Activated T-helper 17 cell treated with anti-CD3 and anti-CD28 coated beads, Interleukin-2, amount 50 U/mL, for 72 hours (primary cell): ENCODE measurements at places on chromosomes 3 and 15. TPM values are rescaled to one million over a fixed set of nuclear protein-coding genes. Genes with fewer than 3 reads are reported as not detected.

The ISLR gene
- not detected for total RNA-seq

The CEP63 gene
- total RNA-seq: 17.0 TPM

The MNS1 gene
- not detected for total RNA-seq

The DPH3 gene
- total RNA-seq: 10.0 TPM

The CCDC50 gene
- total RNA-seq: 14.6 TPM

The PIF1 gene
- 44.4 TPM for total RNA-seq

The SEMA3G gene
- 0.08 TPM for total RNA-seq

DNA sequence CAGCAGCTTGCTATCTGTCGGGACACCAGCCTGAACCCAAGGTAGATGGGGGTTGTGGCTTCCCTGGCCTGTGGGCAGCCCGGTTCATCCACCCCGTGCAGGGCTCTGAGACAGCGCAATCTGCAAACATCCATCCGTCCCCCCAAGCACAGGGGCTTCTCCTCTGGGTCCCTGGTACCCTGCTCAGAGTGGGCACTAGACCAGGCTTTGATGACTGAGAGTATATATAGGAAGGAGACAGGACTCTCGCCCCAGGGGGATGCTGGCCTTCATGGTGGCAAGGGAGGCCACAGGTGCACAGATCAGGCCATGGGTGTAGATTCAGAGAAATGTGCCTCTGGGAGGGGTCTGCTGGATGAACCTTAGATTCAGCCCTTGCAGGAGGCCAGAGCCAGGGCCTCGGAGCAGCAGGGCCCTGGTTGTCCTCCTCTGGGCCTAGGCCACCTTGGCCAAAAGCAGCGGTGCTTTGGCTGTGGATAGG, 40.3 kb downstream of the CFAP100 start:
- no peak for ATAC-seq

DNA sequence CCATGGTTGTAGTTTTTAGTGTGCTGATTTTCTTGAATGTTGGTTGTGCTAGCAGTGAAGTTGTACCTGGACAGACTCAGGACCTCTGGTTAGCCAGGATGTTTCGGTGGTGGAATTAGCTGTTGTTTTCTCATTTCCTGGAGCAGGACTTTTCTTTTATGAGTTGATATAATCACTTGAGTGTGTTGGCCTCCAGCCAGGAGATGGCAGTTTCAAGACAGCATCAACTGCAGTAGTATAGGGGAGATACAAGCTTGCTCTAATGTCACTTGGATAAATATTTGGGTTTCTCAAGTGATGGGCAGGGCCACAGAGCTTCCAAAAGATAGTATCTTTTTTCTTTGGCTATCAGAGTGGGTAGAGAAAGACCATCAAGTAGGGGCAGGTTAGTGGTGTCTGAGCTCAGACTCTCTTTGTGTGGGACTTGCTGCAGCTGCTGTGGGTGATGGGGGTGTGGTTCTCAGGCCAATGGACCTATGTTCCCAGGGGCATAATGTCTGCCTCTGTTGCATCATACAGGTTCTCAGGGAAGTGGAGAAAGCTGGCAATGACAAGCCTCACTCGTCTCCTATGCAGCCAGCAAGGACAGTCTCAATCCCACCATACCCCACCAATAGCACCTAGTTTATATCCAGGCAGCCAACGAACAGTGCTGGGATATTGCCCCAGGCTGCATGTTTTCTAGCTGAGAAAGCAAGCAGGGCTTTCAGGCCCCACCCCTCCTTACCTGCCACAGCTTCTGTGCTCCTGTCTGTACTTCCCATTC, 14.6 kb upstream of the OR5K2 start:
- no peak for ATAC-seq

DNA sequence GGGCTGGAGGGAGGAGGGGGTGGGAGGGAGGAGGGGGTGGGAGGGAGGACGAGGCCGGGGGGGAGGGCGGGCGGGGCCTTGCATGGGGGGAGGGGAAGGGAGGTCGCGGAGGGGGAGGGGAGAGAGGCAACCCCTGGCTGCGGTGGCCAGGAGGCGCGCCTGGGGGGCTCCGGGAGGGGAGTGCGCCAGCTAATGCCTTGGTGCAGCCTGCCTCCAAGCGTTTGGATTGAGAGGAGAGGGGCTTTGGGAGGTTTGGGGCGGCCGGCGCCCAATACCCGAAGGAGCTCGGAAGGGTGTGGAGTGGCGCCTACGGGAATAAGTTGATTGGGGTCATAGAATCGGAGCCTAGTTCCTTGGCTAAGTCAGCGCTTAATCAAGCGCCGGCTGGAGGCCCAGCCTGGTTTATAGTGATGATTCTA, 557 bp downstream of the TFG start:
- no peak for ATAC-seq

DNA sequence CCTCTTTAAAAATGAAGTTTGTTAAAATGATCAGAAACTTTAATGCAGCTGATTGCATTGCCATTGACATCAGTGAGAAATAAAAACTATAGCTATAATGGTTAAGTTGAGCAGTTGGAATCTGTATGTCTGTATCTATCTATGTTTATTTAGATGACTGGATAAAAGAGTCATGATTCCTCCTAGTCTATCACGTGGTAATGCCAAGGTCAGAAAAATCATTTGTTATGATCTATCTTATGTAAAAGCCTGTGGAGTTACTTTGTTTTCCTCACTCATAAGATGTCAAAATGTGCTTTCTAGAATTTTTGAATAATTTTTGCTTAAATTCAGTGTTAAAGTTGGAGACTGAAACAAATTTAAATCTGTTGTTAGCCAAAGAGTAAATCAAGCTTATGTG, 63.3 kb downstream of the MBNL1 start:
- ATAC-seq: no peak

DNA sequence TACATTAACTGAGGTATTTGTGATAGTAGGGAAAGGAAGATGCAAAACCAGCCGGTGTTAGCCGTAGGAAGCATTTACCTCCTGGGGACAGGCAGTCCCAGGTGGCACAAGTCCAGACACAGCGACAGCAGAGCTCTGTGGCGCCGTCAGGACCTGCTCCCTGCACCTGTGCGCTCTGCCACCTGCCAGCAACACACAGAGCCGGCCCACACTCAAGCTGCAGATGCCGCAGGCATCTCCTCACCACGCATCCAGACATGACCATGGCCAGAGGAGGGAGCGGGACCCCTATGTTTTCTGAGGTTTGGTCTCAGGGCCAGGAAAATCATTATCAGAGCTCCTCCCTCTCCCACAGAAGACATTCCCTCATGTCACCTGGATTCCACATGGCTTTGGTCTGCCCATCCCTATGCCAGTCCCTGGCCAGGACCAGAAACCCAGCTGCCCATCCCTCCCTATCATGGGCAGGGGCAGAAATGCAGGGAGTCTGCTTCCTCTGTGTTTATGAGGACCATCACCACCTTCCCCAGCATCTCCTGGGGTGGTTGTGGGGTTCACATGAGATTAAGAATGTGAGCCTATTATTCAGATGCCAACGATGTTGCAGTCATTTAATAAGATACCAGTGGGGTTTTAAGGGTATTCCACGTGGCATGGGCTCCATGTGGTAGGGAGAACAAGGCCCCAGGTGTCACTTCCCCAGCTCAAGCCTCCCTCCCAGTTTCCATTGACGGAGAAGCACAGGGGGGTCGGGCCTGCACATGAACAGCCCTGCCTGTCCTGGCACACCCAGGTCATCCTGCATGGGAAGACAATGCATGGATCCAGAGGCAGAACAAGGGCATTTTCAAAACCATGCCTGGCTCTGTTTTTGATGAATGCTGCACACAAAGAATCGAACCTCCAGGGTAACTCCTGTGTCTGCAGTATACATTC, 251.1 kb downstream of the OCA2 start:
- no peak for ATAC-seq

- ATAC-seq: no peak
Measured at GRCh38 chr15:96037584-96037983, 292.9 kb upstream of the NR2F2 start.

- ATAC-seq: no peak
Measured at GRCh38 chr3:196208942-196209695, 2.1 kb downstream of the ZDHHC19 start.

DNA sequence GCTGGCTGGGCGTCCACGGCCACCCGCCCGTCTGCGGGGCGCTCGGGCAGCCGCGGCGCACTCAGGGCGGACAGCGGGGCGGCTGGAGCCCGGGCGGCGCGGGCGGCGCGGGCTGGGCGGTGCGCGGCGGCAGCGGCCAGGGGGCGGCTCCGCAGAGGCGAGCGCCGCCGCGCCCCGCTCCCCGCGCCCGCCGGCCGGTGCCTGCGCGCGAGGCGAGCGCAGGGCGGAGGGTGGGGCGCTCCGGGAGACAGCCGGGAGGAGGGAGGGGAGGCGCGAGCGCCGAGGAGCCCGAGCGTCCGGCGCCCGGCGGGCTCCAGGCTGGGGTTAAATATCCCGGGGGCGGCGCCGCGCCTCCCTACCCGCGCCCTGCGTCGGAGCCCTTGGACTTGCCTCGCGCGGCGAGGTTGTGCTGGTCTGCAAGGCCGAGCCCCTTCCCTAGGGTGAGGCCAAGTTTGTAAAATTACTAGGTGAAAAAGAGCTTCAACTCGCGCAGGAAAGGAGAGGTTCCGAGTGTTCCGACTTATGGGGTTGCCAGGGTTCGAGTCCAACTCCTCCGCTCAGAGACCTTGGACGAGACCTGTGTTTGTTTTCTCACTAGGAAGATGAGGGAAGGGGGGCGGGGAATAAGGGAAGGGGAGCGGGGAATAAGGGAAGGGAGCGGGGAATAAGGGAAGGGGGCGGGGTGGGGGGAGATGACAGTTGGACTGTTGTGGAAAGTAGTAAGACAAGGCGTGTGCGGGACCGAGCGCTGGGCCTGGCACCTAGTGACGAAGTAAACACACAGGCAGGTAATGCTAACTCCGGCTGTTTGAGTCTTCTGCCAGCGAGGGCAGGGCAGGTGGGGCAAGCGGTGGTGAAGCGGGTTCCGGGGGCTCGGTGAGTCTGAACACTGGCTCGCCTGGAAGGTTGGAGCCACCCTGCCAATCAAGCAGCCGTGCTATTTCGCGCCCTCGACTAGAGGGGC, at the start of gene TNFAIP8L3:
Gene TNFAIP8L3, minus strand, starts transcription at position 301 of the 964 bp plus-strand sequence. CDS start 311 bp downstream, outside the sequence.
- no peak for ATAC-seq

DNA sequence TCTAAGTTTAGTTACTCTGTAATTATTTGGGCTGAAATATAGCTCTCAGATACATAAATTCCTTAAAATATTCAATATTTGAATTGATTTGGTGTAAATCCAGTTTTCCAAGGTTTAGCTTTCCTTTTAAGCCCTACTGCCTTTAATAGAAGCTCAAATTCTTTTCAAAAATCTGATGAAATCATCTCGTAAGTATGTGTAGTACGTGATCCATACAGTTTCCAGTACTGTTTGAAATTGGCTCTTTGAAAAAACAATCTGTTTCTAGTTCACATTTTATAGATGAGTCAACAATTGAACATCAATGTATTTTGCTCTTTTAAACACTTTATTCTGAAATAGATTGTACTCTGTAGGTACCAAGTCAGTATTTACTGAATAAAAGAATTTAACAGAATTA, 84.2 kb downstream of the LRRC49 start:
- ATAC-seq: no peak

- ATAC-seq: no peak
Measured at GRCh38 chr3:194274424-194275085, 76.6 kb downstream of the CPN2 start.

DNA sequence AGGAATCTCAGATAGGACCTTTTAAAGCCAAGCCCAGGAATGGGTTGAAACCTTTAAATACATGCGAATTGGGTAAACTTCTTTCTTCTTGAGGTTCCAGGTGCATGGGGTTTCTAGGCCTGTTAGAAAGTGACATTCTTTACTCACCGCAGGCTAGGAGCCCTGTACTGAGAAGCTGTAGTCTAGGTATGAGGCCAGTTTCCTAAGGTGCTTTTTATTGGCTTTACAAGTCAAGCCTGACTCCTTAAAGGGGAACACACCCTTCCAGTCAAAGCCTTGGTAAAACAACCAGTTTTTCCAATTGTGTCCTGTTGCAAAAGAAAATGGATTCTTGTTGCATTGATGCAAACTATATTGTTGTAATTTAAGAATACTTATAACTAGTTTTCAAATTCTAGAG, 76.1 kb upstream of the ATP11B start:
- no peak for ATAC-seq

- ATAC-seq: no peak
Measured at GRCh38 chr15:58222679-58223078, 84.5 kb downstream of the AQP9 start.

DNA sequence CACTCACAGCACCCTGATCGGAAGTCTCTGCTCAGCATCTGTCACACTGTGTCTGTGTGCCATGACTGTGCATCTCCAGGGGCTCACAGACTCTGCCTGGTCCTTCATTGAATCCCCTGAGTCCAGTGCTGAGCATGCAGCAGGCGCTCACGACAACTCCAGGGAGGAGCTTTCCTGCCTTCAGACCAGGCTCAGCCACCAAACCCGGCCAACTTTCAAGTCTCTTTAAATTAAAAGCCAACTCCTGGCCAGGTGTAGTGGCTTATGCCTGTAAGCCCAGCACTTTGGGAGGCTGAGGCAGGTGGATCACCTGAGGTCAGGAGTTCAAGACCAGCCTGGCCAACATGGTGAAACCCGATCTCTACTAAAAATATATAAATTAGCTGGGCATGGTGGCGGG, 24.2 kb downstream of the GRAMD2A start:
- no peak for ATAC-seq

GRCh38 chr3:156516961-156517360, 38.0 kb downstream of the SSR3 start:
- ATAC-seq: no peak

DNA sequence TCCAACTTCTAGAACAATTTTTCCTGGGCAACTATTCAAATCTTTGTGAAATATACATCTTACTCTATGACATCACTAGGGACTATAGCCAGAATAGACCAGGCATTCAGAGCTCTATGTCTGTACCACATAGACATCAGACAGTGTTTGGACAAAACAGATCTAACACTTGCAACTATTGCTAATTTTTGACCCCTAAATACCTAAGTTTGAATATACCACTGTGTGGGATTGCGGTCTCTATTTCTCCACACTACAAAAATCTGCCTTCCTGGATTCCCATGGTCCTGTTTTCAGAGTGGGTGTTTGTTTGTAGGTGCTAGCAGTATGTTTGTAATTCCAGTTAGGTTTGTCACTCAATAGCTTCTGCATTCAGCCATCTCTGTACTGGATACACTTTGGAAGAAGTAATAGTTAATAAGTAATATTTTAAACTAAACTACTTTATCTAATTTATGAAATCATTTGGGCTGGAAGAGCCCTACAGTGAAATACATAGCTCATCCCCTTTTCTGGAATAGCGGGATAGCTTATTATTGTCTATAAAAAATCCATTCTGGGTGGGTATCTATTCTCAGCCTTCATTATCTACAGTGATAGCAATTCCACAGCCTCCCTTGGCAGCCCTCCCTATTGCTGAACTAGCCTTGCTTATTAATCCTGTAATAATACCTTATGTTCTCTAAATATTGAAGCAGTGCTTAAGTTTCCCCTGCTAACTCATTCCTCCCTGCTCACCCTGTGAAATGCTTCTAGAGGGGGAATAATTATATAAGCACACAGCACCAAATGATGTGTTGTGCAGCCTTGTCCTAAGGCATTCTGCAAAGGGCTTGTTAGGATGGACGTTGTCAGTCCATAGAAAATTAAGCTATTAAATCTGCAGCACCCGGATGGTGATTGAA, 49.4 kb downstream of the RBMS3 start:
- no peak for ATAC-seq

DNA sequence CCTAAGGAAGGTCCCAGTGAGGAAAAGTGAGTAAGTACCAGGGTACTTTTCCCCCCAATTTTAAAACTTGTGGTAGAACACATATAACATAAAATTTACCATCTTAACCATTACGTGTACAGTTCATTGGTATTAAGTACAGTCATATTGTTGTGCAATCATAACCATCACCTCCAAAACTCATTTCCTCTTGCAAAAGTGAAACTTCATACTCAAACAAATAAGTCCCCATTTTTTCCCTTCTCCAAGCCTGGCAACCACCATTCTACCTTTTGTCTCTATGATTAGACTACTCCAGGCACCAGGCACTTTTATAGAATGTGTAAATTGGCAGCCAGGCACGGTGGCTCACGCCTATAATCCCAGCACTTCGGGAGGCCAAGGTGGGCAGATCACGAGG, 12.2 kb downstream of the PRC1 start:
- ATAC-seq: peak; percentile 63
